ENCODE measurements at places on chromosomes 6 and 20. TPM values are rescaled to one million over a fixed set of nuclear protein-coding genes. Genes with fewer than 3 reads are reported as not detected.

The DLGAP4 gene
- 17.4 TPM for total RNA-seq

The CAP2 gene
- 10.0 TPM for total RNA-seq

The IYD gene
- total RNA-seq, result not detected

The PNLDC1 gene
- not detected for total RNA-seq

The BMP7 gene
- not detected for total RNA-seq

The EMILIN3 gene
- total RNA-seq, result not detected

The PHACTR3 gene
- not detected for total RNA-seq
